Daoy (cell line): ENCODE measurements at places on chromosomes 11 and 22.

- DNase-seq, result peak; percentile 26
These were observed 1.8 kb downstream of the CELF1 start for GRCh38 chr11:47551086-47551485.

- peak; percentile 96 for DNase-seq
These were observed 8.8 kb upstream of the CTSD start for GRCh38 chr11:1772270-1773130.

GRCh38 chr11:821512-822371, 3.0 kb downstream of the PNPLA2 start:
- DNase-seq, result no peak

GRCh38 chr22:35521358-35522224, 19.0 kb upstream of the RASD2 start:
- DNase-seq, result no peak

DNA sequence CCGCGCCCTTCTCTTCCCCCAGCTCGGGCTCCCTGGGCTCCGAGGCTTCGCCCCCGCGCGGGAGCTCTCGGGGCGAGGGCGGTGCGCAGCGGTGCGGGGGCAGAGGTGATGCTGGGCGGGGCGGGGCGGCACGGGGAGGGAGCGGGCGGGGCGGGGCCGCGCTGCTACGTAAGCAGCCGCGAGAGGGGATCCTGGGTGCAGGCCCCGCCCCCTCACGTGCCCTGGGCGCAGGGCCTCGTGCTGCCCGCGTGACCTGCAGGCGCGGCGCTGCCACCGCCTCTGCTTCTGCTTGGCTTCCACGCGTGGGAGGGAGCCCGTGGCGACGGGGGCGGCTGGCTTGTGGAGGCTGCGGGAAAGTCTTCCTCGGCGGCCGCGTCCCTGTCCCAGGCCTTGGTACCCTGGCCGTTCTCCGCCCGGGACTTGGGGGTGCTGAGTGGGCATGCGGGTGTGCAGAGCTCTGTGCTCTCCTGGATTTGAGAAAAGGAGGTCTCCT, 132.6 kb upstream of the HSD17B12 start:
- peak; percentile 48 for DNase-seq

DNA sequence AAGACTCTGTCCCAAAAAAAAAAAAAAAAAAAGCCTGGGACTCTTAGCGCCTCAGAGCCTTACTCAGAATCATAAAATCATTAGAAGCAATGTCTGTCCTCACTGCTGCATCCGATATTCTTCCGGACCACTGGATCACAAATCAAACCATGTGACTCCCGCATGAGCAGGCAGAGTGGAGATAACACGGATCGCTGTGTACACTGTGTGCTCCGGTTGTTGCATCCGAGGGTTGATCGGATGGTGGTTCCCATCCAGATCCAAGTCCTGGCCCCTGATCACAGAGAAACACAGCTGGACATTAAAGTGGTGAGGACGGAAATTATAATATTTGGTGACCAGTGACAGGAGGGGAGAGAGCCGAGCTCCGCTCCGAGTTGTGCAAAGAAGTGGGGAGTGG, 9.7 kb upstream of the TXNRD2 start:
- no peak for DNase-seq
